ENCODE measurements at places on chromosomes 3 and 15. TPM values are rescaled to one million over a fixed set of nuclear protein-coding genes. Genes with fewer than 3 reads are reported as not detected.

IQCF5 gene
- not detected for total RNA-seq

PRICKLE2 gene
- total RNA-seq: not detected

SNRK gene
- 215 TPM for total RNA-seq

FSTL1 gene
- total RNA-seq: not detected

CIB2 gene
- 1.7 TPM for total RNA-seq

FHIT gene
- total RNA-seq: 86.0 TPM

SPINK8 gene
- not detected for total RNA-seq

STRA6 gene
- total RNA-seq: not detected

DNA sequence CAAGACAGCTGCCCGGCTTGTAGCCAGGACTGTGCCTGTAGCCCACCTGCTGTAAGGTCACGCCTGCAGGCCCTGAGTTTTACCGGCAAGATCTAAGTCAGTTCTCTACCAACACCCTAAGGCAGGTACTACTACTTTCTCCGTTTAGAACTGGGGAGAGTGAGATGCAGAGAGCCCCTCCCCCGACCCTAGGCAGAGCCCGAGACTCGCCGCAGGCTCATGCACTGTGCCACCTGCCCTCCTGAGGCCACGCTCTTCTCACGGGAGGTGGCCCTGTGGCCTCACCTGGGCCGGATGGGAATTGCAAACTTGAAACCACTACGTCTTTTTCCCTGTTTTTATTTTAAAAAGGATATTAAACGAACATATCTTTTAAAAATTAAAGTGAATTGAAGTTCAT lies 36.9 kb upstream of the PCSK6 start:
- H3K4me1 ChIP-seq: no peaks in the 10 kb centered on the region
- no peak overlapping the region for H3K27ac ChIP-seq
- DNase-seq: no peak
- H3K27me3 ChIP-seq: no peaks in the 10 kb centered on the region
- H3K4me3 ChIP-seq: no peak overlapping the region
- no peaks in the 10 kb centered on the region for H3K36me3 ChIP-seq

- H3K4me1 ChIP-seq: no peaks in the 10 kb centered on the region
- H3K36me3 ChIP-seq: peaks cover 4% of the 10 kb centered on the region
- H3K27me3 ChIP-seq: no peaks in the 10 kb centered on the region
- DNase-seq: no peak
- H3K4me3 ChIP-seq: no peak overlapping the region
- H3K27ac ChIP-seq: no peak overlapping the region
Measured at GRCh38 chr15:94403331-94403730, 172.0 kb downstream of the MCTP2 start.

GRCh38 chr3:133892541-133893231 lies 3.0 kb downstream of the RAB6B start:
- peaks cover 7% of the 10 kb centered on the region for H3K4me1 ChIP-seq
- no peak overlapping the region for H3K4me3 ChIP-seq
- no peak overlapping the region for H3K27ac ChIP-seq
- no peaks in the 10 kb centered on the region for H3K36me3 ChIP-seq

DNA sequence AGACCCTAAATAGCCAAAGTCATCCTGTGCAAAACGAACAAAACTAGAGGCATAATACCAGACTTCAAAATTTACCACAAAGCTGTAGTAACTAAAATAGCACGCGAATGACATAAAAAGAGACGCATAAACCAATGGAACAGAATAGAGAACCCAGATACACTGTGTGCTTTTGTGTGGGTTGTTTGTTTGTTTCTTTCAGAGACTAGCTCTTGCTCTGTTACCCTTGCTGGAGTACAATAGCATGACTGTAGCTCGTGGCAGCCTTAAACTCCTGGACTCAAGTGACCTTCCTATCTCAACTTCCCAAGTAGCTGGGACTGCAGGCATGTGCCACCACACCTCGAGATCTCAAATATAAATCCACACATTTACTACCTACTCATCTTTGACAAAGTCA lies 1314.6 kb upstream of the GBE1 start:
- H3K27ac ChIP-seq: no peak overlapping the region
- H3K4me1 ChIP-seq: no peaks in the 10 kb centered on the region
- H3K27me3 ChIP-seq: no peaks in the 10 kb centered on the region
- no peaks in the 10 kb centered on the region for H3K36me3 ChIP-seq

DNA sequence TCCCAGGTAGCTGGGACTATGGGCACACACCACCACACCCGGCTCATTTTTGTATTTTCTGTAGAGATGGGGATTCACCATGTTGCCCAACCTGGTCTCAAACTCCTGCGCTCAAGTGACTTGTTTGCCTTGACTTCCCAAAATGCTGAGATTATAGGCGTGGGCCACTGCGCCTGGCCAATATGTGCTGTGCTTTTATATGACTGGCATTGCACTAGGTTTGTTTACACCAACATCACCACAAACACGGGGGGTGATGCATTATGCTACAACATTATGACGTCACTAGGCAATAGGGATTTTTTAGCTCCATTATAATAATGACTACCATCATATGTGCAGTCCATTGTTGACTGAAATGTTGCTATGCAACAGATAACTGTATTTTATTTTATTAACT lies 6.9 kb downstream of the APH1B start:
- no peaks in the 10 kb centered on the region for H3K4me1 ChIP-seq
- no peaks in the 10 kb centered on the region for H3K27me3 ChIP-seq

DNA sequence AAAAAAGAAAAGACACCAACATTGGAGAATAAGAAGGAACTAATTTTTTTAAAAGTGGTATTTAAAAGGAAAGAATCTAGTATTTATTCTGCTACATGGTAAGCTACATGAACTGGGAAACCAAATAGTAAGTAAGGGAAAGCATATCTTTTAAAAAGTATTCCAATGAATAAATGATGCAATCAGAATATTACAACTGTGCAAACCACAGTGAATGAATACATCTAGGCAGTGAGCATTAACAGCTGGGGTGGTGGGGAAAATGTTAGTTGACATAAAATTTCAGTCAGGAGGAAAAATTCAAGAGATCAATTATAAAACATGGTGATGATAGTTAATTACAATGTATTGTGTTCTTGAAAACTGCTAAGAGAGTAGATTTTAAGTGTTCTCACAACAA lies 16.9 kb downstream of the ICE2 start:
- no peak for DNase-seq
- no peaks in the 10 kb centered on the region for H3K4me1 ChIP-seq
- H3K27me3 ChIP-seq: no peaks in the 10 kb centered on the region
- H3K4me3 ChIP-seq: no peak overlapping the region
- no peak overlapping the region for H3K27ac ChIP-seq

DNA sequence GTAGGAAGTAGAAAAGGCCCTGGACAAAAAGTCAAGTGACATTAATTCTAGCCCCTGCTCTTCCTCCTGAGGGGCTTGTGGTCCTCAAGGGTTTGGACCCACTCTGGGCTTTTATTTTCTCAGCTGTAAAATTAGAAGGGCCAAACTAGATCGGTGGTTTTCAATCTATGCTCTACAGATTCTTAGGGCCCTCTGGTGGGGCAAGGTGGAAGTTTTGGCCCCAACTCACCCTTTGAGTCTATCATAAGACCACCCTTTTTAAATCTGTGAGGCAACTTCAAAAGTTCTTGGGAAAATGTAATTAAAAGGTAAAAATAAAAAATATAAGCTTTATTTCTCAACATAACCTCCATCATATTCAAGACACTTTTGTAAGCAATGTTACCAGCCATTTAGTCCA lies 25.6 kb upstream of the CFAP161 start:
- H3K36me3 ChIP-seq: no peaks in the 10 kb centered on the region
- no peak overlapping the region for H3K27ac ChIP-seq
- H3K4me3 ChIP-seq: no peak overlapping the region
- no peaks in the 10 kb centered on the region for H3K4me1 ChIP-seq
- H3K27me3 ChIP-seq: peaks cover 7% of the 10 kb centered on the region
- peak; percentile 25 for DNase-seq

DNA sequence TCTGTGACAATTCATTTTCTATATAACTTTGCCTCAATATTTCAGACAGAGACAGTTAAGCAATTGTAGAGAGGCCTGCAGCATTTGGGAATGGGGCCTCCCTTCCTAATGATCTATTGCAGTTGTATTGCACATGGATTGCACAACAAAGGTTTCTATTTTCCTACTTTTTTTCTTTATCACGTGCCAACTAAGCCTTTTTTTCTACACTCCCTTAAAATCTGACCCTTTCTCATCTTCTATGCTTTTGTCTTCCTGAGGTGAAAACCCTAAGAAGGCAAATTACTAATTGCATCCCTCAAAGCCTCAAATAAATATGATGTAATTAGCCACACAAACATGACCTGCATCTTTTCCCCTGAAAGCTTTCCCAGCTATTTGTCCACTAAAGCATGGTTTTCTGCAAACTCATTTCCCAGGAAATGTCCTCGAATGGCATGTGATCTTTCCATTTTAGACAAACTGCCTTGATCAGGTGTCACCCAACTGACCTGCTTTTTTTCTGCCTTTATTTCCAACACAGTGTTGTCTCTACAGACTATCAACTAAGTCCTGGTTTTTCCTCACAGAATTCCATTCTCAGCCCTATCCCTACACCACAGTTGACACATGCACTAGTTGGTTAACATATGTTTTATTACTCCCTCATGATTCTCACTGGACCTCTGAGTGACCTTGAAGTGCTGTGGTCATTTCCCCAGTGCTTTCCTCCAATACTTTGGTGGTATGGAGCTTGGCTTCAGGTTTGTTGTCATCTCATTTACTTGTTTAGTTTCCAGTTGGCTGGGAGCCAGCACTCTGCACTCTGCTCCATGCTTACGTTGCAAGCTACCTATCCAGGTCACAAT lies 31.9 kb upstream of the TSC22D2 start:
- no peaks in the 10 kb centered on the region for H3K27me3 ChIP-seq
- H3K4me3 ChIP-seq: no peak overlapping the region
- no peak overlapping the region for H3K27ac ChIP-seq
